ENCODE measurements at places on chromosomes 5 and 9.

DNA sequence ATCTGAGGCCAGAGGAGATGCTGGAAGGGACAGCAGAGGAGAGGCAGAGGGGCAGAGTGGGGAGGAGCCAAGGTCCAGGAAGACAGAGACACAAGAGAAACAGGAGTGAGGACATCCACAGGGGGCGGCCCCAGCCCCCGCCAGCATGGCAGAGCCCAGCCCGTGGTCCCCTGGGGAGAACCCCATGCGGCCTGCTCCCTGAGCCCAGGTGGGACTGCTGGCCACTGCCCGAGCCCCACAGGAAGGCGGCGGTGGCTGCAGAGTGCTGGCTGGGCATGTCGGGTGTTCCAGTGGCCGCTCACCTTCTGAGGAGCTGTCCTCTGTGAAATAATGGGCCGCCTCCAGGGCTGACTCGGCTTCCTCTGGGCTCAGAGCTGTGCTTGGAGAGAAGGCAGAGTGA lies 8.9 kb upstream of the MRNIP start:
- no peak for DNase-seq

DNA sequence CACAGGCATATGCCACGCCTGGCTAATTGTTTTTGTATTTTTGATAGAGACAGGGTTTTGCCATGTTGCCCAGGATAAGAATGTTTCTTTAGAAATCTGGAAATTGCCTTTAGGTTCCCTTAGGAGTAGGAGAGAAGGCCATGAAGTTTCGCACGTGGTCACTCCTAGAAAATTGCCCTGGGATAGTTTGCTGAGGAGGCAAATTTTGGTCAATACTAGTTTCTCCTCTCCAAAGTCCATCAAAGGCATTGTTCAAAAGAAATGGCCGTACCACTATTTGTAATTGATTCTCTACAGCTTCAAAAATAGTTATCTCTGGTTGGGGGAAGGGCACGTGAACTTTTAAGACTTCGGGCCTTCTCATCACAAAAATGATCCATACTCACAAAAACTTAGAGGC lies 845 bp upstream of the SLC30A5 start:
- DNase-seq = peak; percentile 21

DNA sequence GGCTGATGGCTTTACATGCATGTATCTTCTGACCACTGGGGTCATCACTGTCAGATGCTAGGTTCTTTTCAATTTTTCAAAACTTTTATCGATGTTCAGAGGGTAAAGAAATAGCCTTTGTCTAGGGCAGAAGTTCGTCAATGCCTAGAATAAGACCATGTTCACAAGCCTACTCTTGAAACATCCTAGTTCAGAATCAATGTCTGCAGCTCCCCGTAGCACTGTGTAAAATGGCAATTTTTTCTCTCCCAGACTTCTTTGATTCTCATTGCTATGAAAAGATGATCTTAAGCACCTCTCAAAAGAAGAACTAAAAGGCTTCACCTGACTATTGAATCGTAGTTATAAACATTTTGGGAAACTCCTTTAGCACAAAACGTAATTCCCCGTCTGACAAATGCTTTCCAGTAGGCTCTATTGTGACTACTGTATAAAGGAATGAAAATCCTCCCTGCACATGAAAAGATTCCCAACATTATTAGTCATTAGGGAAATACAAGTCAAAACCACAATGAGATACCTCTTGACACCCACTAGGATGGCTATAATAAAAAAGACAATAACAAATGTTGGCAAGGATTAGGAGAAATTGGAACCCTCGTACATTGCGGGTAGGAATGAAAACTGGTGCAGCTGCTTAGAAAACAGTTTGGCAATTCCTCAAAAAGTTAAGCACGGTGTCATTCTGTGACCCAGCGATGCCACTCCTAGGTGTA lies 263.5 kb downstream of the ARHGAP26 start:
- DNase-seq = no peak

- no peak for DNase-seq
Observed at GRCh38 chr9:121398374-121398773, 28.3 kb upstream of the STOM start.

DNA sequence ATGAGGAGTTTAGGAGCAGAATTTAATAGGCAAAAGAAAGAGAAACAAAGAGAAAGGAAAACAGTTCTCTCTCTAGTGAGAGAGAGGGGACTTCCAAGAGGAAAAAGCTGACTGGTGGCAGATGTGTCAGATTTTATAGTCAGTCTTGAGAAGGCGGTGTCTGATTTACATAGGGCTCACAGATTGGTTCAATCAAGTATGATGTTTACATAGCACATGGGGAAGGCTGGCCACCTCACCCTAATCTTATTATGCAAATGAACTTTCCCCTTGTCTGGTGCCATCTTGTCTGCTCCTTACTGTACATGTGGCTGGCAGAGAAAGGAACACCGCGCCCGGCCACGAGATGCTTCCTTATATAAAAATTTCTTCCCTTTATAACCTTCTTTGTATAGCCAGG lies 24.7 kb downstream of the UNC13B start:
- DNase-seq = no peak

GRCh38 chr5:174409070-174409469 lies 315.3 kb upstream of the MSX2 start:
- DNase-seq = no peak

DNA sequence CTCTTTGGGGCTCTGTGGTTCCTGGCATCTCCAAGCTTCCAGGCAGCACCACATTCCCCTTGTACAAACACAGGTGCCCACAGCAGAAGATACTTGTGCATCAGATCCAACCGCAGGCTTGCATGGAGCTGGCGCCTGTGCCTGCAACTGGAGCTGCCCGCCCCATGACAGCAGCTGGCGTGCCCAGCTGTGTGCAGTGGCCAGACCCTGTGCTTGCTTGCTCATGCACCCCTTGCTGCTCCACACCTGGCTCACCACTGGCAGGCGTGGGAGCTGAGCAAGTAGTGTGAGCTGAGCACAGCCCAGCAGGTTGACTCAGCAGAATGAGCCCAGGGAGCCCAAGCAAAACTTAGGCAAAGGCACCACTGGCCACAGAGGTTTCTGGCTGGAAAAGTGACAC lies 84.4 kb upstream of the STARD4 start:
- DNase-seq = no peak

- DNase-seq = no peak
Observed at GRCh38 chr5:63128018-63128417, 549.4 kb downstream of the LRRC70 start.

DNA sequence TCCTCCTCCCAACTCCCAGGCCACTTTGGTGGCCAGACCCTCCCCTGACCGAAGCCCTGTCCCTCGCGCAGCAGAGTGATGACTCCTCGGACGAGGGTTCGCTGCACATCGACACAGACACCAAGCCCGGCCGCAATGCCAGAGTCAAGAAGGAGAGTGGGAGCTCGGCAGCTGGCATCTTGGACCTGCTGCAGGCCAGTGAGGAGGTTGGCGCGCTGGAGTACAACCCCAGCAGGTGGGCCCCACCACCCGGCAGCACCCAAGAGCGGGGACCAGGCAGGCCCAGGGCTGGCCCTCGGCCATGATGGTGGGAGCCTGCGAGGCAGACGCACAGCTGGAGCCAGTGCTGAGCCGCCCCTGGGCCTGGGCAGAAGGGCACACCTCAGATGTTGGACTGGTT lies 90.6 kb downstream of the PHF2 start:
- DNase-seq = no peak

DNA sequence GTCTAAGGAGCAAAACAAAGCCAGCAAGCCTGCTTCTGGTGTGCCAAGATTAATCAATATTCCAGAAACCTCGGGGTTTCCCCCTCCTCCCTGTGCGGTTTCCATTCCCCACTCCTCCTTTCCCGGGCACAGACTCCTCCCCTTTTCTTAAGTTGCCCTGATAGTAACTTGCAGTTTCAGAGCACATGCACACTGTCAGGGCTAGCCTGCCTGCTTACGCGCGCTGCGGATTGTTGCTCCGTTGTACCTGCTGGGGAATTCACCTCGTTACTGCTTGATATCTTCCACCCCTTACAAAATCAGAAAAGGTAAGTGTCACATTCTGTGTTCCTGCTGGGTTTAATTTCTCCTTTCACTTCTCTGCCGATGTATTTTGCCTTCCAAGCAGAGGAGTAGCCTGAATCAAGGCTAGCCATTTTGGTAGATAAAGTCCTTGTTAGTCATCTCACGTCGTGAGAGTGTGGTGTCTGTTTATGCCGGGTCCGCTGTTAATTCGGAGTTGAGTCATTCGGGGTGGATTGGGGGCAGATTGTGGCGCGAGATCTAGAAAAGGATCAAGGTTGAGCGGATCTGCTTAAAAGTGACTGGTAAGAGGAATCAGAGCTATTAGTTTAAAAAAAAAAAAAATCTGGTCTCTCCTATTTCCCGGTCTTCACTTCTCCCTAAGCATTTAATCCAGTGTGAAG lies at the start of gene SLC1A3:
SLC1A3 (plus strand) TSS at position 179 of the 686 bp plus-strand sequence. CDS start 1,818 bp downstream, outside the sequence.
- DNase-seq = peak; percentile 49

DNA sequence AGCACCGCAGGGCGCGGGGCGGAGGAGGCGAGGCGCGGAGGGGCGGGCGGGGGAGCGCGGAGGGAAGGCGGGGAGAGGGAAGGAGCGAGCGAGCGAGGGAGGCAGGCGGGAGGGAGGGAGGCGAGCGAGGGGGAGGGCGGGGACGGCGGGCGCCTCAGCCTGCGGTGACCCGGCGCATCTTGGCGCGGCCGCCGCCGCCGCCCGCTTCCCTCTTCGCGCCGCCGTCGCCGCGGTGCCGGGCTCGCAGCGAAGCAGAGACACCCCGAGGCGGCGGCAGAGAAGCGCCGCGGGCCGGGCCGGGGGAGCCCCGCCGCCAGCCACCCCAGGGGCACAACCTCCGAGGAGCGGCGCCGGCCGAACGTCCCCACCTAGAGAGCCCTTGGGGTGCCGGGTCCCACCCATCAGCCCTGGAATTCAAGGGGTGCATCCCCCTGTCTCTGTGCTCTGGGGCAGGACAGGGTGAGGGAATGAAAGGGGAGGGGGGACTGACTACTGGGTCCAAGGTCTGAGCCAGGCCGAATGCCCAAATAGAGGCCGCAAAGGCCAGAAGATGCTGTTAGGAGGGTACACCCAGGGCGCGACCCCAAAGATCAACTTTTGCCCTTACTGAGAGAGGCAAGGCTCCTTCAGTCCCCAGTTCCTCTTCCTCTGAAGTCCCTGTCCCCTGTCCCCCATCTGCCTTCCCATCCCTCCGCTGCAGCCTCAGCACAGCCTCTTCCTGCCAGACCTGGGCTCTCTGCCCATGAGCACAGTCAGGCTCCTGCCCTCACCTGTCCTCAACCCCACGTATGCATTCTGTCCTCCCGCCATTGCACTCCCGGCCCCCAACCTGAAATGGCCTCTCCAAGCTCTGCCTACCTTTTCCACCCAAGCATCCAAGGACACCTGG lies at the start of gene ADAMTS2:
ADAMTS2 (minus strand) TSS at position 29 of the 889 bp plus-strand sequence. CDS start 133 bp downstream, outside the sequence.
- DNase-seq = no peak

GRCh38 chr5:102902135-102902448 lies 147.0 kb downstream of the PAM start:
- DNase-seq = no peak

DNA sequence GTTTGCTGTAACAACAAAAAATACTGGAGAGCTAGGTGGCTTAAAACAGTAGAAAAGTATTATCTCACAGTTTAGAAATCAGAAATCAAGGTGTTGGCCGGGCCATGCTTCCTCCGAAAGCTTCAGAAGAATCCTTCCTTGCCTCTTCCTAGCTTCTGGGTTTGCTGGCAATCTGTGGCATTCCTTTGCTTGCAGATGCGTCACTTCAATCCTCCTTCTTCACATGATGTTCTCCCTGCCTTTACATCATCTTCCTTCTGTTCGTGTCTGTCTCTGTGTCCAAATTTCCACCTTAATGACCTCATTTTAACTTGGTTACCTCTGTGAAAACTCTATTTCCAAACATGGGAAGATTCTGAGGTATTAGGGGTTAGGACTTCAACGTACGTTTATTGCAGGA lies 90.4 kb upstream of the CHD1 start:
- no peak for DNase-seq

GRCh38 chr5:158943057-158943456 lies 156.7 kb downstream of the EBF1 start:
- DNase-seq = no peak

- DNase-seq = no peak
Observed at GRCh38 chr5:138832218-138832617, 42.9 kb downstream of the LRRTM2 start.

- DNase-seq = no peak
Observed at GRCh38 chr5:170971-171800, 20.1 kb upstream of the LRRC14B start.

- no peak for DNase-seq
Observed at GRCh38 chr5:150103678-150104549, 17.6 kb upstream of the CSF1R start.

GRCh38 chr9:10146517-10147331 lies 466.1 kb downstream of the PTPRD start:
- no peak for DNase-seq

GRCh38 chr9:106771608-106772007 lies 91.4 kb upstream of the ZNF462 start:
- no peak for DNase-seq

GRCh38 chr5:74409712-74410111 lies 230.8 kb downstream of the ENC1 start:
- DNase-seq = no peak

DNA sequence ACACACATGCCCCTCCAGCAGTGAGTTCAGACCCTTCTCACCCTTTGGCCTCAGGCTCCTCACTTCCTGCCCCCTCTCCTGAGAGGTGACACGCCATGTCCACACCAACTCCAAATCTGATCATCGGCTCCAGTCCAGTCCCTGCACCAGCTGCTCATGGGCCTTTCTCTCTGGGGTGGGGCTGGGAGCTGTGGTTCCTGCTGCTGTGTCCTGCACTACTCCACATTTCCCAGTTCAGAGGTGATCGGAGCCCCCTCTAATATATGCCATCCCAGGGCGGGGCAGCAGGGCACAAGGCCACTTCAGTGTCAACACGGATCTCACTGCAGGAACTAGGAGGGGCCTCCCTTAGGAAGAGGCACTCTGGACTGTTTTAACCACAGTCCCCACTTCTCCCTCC lies 91.5 kb downstream of the ADAMTS2 start:
- no peak for DNase-seq

- DNase-seq = no peak
Observed at GRCh38 chr5:13653709-13654108, 290.8 kb downstream of the DNAH5 start.

DNA sequence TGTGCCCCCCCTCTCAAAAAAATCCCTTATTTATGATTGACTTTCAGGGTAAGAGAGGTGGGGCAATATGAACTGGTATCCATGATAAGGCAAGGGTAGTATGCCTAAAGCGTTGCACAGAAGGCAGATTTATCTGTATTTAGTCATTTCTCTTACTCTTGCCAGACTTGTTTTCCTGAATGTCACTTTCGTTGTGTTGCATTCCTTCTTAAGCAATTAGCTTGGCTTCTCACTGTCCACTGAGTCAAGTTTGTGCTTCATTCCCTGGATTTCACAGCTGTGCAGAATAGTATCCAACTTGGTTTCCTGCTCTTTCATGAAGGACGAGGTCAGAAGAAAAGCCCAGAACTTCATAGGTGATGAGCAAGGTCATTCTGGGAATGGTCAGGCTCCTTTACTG lies 301.5 kb upstream of the ACTBL2 start:
- no peak for DNase-seq

DNA sequence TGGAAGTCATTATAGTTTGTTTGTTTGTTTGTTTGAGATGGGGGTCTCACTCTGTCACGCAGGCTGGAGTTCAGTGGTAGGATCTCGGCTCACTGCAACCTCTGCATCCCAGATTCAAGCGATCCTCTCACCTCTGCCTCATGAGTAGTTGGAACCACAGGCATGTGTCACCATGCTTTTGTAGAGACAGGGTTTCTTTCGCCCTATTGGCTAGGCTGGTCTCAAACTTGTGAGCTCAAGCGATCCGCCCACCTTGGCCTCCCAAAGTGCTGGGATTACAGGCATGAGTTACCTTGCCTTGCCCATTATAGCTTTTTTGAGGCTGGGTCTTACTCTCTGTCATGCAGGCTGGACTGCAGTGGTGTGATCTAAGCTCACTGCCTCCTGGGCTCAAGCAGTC lies 28.8 kb downstream of the NSD1 start:
- DNase-seq = no peak

GRCh38 chr5:17713301-17713700 lies 79.0 kb downstream of the TAF11L14 start:
- DNase-seq = no peak

Measured in B cell (primary cell).